T-helper 2 cell (primary cell): ENCODE measurements at places on chromosomes 11 and 22.

GRCh38 chr11:8000390-8000789 is 13.3 kb downstream of the EIF3F start:
- DNase-seq = no peak

DNA sequence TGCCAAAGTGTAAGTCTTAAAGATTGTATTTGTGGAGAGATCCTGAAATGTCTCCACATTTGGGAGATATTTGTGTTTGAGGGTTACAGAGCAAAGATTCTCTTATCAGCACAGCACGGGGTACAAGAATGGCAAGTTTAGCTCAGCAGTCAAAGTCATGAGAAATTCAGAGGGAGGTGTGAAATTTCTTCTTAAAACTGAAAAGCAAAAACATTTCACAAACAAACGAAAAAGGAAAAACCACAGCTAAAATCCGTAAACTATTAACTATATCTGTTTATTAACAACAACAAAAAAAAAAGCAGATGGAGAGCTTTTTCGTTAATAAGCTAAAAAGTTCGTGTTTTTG is 40.9 kb upstream of the ETS1 start:
- no peak for DNase-seq

- DNase-seq = no peak
These were observed 66.7 kb upstream of the LARGE1 start for GRCh38 chr22:33986954-33987353.

- DNase-seq = no peak
These were observed 12.3 kb downstream of the TANGO2 start for GRCh38 chr22:20033045-20033706.

GRCh38 chr11:34731603-34732002 is 110.7 kb downstream of the EHF start:
- DNase-seq = no peak

DNA sequence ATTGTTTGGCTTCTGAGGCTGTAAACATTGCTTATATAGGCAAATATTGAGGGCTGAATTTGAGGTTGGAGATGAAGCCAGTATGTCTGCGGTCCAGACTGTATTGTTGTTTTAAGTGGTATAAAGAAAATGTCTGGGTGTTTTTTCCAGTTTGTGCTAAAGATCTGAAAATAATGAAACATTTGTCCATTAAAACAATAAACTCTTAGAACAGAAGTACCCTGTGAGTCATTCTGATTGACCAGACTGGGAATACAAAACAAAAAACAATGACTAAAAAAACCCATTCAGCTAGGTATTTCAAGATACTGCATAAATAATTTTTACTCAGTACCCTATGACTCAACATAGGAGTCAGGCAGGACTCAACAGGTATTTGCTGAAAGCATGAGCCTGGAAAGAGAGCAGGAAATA is 20.4 kb downstream of the ALKBH8 start:
- DNase-seq = no peak

DNA sequence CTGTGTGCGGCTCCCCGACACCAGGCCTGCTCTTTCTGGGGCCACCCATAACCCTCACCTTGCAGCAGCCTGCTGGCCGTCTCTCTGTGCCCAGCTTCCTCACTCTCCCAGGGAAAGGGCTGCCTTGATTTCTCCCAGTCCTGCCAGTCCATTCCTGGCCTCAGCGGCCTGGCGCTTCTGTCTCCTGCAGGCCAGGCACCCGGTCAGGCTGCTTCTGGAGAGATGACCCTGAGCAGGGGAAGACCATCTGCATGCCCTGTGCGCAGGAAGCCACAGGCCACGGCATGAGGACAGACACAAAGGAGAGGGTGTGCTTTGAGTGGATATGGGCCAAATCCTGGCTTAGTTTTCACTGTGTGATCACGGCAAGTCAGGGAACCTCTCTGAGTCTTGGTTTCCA is 86.2 kb downstream of the TSPAN18 start:
- no peak for DNase-seq

- DNase-seq = no peak
These were observed 5.7 kb downstream of the ZP1 start for GRCh38 chr11:60872961-60873524.

GRCh38 chr22:37313376-37314314 is 31.3 kb downstream of the CYTH4 start:
- no peak for DNase-seq

- DNase-seq = no peak
These were observed 3.7 kb upstream of the RIN1 start for GRCh38 chr11:66339686-66340483.

- DNase-seq = no peak
These were observed 5.9 kb downstream of the SIAE start for GRCh38 chr11:124667601-124668000.

DNA sequence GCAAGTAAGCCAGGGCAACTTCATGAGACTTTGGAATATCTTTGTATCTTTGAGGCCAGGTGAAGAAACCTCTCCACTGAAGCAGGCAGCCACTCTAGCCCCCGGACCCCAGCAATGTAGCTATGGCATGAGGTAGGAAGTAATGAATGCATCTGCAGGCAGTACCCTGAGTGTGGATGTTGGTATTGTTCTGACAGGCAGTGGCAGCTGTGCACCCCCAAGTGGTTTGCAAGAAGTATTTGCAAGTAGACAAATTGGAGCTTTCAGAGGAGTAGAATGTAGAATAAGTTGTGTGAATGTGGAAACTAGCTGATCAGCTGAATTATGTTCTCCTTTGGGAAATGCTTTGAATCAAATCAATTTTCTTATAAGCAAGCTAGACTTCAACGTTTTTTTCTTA is 194.4 kb upstream of the PGR start:
- DNase-seq = no peak

DNA sequence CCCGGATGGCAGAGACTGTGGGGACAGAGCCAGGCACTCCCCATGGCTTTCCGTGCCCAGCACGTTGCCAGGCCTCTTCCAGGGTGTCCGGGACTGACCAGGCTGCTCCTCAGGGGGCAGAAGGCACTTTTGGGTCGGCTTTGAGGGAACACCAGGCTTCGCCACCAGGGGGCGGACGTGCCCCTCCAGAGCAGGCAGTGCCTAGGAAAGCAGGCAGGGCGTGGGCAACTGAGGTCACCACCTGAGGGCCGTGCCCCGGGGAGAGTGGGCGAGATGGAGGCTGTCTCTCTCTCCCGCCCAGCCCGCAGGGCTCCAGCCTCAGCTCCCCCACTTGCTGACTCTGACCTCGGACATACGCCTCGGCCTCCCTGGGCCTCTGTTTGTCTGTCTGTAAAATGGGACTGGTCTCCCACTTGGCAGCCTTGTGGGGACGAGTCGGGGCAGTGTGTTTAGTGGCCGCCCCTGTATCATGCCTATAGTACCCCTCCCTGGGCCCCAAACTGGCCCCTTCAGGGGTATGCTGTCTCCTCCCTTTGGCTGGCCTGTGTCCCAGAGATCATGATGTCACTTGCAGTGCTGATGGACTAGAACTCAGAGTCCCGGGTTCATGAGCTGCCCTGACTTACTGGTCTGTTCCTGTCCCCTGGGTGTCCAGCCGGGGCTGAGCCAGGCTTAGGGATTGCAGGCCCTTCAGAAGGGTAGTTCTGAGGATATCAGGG is 4.4 kb upstream of the PRR5 start:
- peak; percentile 74 for DNase-seq

GRCh38 chr11:14029971-14030920 is 67.7 kb downstream of the SPON1 start:
- no peak for DNase-seq

DNA sequence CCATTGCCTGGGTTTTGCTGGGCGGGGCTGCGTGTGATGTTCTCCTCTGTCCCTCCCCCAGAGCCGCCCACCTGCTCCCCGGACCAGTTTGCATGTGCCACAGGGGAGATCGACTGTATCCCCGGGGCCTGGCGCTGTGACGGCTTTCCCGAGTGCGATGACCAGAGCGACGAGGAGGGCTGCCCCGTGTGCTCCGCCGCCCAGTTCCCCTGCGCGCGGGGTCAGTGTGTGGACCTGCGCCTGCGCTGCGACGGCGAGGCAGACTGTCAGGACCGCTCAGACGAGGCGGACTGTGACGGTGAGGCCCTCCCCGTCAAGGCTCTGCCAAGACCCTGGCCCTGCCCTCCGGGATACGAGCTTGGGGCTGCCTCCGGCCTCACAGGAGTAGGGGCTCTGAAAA is 27.0 kb upstream of the PPP6R3 start:
- DNase-seq = no peak

DNA sequence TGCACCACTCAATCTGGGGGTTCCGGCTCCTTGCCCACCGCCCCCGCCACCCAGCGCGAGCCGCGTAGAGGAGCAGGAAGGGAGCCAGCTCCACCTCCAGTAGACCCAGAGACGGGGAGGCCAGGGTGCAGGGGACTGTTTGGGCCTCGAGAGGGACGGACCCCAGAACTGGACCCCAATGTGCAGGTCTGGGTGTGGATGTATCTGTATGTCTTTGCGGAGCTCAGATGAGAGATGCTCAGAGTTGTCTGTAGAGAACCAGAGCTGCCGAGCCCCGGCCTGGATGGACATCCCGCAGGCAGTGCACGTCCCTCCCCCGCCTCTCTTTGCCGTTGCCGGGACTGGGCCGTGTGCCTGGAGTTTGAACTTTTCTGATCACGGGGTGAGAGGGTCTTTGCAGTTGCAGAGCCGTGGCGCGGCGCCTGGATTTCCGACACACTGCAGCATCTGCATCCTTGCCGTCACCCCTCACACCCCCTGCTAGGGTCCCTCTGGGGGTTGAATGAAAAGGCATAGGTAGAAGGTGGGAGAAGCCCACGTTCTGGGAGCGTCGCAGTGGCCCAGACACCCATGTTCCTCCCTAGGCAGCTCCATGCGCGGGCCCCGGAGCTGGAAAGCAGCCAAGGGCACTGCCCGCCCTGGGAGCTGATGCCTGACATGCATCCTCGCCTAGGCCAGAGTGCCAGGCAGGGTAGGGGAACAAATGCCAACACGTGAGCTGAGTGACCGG is 105.2 kb downstream of the KCNQ1 start:
- no peak for DNase-seq

- DNase-seq = no peak
These were observed 7.9 kb upstream of the SYT7 start for GRCh38 chr11:61588728-61589191.

- no peak for DNase-seq
These were observed 509.6 kb upstream of the CHORDC1 start for GRCh38 chr11:90732486-90732885.

DNA sequence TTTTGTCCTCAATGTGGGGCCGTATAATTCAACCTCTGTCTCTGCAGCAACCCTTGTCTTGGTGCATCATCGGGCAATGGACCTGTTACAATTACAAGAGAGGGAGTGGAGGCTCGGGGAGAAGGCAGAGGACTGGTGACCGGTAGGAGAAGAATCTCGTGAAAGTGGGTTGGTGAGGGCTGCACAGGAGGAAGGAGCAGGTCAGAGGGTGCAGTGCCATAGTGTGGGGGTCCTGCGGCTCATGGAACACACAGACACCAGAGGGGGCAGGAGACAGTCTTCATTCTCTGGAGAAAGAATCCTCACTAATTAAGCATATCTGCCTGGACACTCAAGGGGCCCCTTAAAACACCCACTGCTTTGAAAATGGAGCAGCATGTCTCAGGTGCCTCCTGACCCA is 174.7 kb upstream of the B3GAT1 start:
- no peak for DNase-seq

- no peak for DNase-seq
These were observed 43.4 kb downstream of the APOL5 start for GRCh38 chr22:35761037-35761436.

GRCh38 chr11:100176456-100176855 is 510.6 kb upstream of the ARHGAP42 start:
- DNase-seq = no peak

DNA sequence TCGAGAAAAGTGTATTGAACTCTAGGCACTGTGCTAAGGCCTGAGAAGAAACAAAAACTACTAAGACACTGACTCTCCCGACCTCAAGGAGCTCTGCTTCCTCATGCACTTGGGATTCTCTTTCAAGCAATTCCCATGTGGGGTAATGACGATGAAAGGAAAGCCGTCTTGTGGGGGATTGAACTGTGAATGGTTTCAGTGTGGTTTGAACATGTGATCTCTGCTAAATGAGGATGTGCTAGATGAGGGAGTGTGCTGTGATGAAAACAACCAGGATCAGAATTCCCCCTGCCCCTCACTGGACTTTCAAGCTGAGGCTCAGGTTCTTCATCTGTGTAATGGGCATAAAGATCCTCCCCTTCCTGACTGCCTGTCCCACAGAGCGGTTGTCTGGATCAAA is 74.9 kb downstream of the DEPDC5 start:
- DNase-seq = no peak

DNA sequence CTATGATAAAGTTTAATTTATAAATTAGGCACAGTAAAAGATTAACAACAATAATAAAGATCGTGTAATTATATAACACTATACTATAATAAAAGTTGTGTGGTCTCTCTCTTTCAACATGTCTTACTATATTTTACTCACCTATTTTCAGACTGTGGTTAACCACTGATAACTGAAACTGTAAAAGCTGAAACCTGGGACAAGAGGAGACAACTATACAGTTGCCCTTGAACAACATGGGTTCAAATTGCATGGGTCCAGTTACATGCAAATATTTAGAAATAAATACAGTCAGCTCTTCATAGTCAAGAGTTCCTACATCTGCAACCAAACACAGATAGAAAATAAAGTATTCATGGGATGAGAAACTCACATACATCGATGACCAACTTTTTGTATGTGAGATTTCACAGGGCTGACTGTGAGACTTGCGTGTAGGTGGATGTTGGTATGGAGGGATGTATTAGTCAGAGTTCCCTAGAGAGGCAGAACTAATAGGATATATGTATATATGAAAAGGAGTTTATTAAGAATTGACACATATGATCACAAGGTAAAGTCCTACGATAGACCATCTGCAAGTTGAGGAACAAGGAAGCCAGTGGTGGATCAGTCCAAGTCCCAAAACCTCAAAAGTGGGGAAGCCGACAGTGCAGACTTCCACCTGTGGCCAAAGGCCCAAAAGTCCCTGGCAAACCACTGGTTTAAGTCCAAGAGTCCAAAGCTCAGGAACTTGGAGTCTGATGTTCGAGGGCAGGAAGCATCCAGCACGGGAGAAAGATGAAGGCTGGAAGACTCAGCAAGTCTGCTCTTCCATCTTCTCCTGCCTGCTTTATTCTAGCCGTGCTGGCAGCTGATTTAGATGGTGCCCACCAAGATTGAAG is 359.5 kb downstream of the INSC start:
- no peak for DNase-seq

DNA sequence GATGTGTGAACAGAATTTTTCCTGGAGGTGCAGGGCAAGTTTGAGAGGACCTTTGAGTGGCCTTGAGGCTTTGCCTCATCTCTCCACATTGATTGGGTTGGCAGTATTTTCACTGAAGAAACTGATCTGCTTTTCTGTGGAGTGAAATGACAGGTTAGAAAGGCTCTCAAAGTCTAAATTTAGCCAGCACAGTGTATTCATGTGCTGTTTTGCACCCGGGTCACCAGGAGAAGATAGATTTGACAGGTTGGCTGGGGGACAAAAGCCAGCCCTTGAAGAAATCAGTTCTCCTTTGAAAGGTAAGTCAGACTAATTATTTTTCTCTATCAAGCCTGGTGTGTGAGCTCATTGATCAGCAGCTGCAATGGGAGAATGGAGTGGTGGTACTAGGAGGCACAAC is 152.9 kb downstream of the DBX1 start:
- no peak for DNase-seq

DNA sequence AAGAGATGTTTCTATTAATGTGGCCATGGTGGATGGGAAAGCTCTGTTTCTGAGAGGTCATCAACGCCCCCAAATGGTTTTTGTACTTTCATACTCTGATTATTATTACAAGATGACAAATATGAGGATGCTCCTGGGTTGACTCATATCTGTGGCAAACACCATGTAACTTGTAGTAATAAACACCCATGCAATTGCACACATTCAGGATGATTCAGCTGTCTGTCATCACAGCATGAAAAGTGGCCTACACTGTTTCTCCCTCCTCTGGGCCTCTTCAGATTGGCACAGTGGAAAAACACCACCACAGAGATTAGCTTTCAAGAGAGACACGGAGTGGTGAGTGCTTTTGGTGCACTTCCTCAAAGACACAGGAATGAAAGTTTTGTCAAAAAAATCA is 85.4 kb downstream of the MTNR1B start:
- no peak for DNase-seq
